ENCODE measurements at places on chromosomes 7 and 10.

- no peak for DNase-seq
Observed at GRCh38 chr7:148540041-148540738, 50.4 kb upstream of the C7orf33 start.

DNA sequence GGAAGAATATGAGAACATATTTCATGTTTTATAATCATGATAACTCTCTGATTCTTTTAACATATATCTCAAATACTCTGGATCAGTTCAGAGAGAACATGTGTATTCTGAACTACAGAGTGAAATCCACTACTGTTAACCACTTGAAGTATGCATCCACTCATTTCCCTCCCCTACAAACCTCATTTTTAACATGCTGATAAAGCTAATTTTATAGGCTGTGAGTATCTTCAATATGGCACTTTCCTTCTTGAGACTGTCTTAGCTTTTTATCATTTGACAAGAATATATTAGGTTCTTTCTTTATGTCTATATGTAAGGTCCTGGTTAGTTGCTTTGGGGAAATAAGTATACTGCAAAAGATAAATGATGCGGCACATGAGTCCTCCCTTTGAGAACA is 154.8 kb downstream of the MLLT10 start:
- no peak for DNase-seq

DNA sequence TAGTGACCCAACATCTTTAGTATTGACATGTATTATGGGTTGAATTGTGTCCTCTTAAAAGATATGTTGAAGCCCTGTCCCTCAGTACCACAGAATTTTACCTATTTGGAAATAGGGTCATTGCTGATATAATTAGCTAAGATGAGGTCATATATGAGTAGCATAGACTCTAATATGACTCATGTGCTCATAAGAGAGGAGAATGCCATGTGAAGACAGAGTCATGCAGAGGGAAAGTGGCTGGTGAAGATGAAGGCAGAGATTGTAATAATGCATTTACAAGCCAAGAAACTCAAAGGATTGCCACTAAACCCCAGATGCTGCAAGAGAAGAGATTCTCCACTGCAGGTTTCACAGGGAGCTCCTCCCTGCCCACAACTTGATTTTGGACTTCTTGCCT is 496.4 kb downstream of the KIF20B start:
- no peak for DNase-seq

GRCh38 chr7:140348161-140348849 is 50.0 kb downstream of the SLC37A3 start:
- DNase-seq: no peak

DNA sequence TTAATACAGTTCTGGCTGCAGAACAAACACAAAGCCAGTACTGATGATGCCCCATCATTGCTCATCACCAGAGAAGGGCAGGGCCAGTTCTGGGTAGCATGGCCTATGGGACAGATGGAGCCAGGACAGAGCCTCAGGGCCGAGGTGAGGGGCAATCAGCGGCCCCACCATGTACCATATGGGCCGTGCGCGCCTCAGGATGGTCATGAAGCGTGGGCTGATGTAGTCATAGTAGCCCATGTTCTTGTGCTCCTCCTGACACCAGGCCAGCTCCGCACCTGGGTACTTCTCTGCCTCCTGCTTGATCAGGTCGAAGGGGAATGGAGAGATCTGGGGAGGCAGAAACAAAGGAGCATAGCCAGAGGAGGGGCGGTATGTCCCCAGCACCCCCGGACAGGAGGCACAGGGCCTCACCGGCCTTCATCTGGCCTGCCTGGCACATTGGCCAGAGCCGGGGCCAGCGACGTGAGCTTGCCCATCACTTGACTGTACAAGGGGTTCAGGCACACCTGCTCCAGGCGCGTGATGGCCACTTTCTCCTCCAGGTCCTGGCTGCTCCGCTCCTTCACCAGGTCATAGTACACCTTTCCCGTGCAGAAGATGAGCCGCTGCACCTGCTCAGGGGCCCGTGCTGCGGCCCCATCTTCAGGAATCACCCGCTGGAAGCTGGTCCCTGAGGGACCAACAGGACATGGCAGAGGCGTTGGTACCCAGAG is 26.1 kb downstream of the OGDHL start:
- DNase-seq: no peak

DNA sequence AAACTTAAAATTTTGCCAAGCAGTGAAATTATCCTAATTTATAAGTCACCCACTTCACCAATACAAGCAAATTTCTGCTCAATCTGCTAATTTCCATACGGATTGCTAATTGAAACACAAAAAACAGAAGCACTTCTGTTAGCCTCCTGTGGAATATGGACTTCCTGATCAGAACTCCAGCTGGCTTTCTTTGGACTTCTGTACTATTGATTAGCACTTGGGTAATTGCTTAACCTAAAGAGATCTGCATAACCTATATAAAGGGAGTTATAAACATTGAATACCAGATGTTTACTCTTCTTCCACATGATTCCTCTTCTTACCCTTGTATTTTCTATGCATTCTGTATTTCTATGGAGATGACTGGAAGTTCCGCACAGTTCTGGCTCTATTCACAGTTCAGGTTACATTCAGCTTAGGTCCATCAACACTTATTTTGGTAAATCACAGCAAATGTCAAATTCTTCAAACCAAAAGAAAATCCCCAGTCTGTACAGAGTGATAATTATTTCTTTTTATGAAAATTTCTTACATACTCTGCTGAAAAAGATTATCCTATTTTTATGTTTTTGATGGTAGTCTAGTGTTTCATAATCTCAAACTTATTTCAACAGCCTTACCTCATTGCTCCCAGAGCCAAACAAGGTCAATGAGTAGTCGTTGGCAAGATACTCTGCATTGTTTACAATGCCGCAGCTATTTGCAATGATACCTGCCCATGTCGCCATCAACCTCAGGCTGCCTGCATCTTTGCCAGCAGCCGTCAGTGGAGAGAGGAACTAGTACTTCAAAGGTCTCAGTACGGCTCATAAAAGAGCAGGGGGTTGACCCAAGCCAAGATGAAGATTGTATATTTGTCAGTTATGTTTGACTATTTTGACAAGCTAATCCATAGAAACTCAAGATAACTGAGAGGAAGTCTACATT is 225.6 kb downstream of the AHR start:
- DNase-seq: no peak

GRCh38 chr10:102508506-102508905 is 4.7 kb downstream of the SUFU start:
- DNase-seq: no peak

- no peak for DNase-seq
Observed at GRCh38 chr10:123607386-123607785, 58.8 kb upstream of the GPR26 start.

GRCh38 chr7:141074162-141074991 is 513 bp downstream of the TMEM178B start:
- DNase-seq: peak; percentile 2

- DNase-seq: no peak
Observed at GRCh38 chr7:139526578-139527544, 3.4 kb downstream of the CLEC2L start.

- DNase-seq: peak; percentile 34
Observed at GRCh38 chr10:97553575-97554031, 19.0 kb upstream of the ANKRD2 start.

GRCh38 chr7:110204527-110204926 is 886.4 kb upstream of the LRRN3 start:
- no peak for DNase-seq

- no peak for DNase-seq
Observed at GRCh38 chr10:6610647-6611046, 30.6 kb upstream of the PRKCQ start.

DNA sequence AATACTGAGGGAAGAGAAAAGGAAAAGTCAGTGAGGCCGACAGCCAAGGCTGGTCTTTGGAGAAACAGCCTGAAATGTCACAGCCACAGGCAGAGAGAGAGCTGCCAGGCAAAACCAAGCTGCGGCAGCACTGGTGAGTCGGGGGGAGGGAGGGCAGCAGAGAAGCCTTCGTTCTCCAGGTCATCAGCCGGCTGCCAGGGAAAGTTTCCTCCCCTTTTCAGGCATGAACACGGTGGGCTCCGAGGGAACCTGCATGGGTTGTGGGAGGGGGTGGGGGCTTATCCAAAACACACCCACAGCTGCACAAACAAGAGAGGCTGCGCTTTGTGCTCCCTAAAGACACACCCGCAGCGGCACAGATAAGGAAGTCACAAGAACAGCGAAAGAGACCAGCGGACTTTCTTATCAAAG is 62.3 kb upstream of the NKX6-2 start:
- no peak for DNase-seq

DNA sequence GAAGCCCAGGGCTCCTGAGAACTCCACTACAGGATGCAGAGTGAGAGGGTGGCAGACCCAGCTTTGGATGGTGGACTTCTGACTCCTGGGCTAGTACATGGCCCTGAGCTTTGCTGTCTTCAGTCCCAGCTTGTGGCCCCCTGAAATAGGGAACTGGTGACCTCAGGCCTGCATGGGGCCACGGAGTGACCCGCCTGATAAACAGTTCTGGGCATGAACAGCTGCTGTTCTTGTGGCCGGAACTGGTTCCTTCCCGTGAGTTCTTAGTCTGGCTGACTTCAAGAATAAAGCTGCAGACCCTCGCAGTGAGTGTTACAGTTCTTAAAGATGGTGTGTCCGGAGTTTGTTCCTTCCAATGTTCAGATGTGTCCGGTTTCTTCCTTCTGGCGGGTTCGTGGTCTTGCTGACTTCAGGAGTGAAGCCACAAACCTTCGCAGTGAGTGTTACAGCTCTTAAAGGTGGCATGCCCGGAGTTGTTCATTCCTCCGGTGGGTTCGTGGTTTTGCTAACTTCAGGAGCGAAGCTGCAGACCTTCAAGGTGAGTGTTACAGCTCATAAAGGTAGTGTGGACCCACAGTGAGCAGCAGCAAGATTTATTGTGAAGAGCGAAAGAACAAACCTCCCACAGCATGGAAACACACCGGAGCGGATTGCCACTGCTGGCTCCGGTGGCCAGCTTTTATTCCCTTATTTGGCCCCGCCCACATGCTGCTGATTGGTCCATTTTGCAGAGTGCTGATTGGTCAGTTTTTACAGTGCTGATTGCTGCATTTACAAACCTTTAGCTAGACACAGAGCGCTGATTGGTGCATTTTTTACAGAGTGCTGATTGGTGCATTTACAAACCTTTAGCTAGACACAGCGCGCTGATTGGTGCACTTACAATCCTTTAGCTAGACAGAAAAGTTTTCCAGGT is 268.0 kb downstream of the ZEB1 start:
- DNase-seq: no peak

GRCh38 chr10:8776926-8777622 is 722.6 kb downstream of the GATA3 start:
- no peak for DNase-seq

DNA sequence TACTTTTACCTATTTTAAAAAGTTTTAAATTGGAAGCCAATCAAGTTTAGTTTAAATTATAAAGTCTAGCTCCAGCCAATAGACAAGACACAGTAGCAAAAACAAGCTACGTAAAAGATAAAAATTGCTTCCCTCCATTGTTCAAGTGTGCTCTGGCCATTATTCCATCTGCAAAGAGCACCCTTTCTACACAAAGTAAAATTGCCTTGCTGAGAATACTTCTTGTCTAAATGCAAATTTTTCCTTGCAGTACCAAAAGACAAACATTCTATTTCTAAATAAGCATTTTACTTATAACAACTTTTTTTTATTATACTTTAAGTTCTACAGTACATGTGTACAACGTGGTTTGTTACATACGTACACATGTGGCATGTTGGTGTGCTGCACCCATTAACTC is 75.9 kb upstream of the ZNF746 start:
- no peak for DNase-seq

DNA sequence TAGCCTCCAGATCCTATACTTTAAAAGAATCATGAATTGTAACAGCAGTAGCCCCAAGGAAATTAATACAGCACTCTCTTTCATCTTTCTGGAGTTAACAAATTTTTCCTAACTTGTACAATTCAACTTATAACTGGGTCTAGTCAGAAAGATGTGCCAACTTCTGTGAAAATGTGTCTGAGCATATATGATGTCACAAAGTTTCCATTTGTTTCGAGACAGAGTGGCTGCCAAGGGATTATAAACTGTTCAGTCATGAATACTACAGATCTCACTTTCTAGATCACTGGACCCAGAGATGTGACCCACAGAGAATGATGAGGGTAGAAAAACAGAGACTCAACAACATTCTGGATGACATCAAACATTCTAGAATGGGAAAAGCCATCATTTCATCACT is 249.2 kb upstream of the PHF14 start:
- DNase-seq: no peak

GRCh38 chr10:50846753-50847152 is 38.7 kb downstream of the A1CF start:
- no peak for DNase-seq

DNA sequence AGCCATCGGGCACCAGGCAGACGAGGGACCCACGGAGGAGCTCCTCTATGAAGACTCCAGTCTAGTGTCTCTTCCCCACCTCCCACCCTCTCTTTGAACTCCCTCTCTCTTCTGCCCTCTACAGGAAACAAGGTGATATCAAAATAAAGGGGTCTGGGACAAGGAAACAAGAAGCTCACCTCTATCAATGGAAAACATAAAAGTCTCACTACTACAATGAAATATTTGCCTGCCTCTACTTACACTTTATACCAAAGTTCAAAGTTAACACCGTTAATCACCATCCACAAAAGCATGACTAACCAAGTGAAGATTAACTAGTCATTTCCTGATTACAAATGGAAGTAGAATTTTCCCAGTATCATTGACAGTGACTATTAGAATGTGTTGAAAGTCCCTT is 82.2 kb downstream of the PARD3 start:
- DNase-seq: no peak

DNA sequence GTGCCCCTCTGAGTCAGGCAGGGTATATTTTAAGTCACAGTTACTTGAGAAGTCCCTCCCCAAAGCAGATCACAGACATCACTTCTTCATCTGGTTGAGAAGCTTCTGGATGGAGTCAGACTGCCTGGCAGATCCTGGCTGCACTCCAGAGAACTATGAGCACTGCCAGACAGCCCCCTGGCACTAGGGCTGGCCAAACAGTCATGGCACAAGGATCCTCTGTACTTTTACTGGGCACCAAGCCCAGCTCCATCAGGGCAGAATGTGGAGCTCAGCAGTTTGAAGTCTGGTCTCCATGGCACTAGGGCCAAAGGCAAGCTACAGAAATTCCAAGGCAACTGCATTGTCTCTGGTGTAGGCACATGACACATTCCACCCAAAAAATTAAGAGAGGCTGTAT is 162.1 kb downstream of the NRG3 start:
- DNase-seq: no peak

- no peak for DNase-seq
Observed at GRCh38 chr7:15306296-15306695, 255.5 kb downstream of the AGMO start.

- DNase-seq: no peak
Observed at GRCh38 chr7:102951839-102952238, 39.0 kb downstream of the LRRC17 start.

GRCh38 chr10:2949948-2950354 is 117.4 kb upstream of the PFKP start:
- no peak for DNase-seq

GRCh38 chr7:128869138-128869943 is 6.7 kb downstream of the ATP6V1F start:
- DNase-seq: peak; percentile 38

- no peak for DNase-seq
Observed at GRCh38 chr10:13904064-13904463, 317.3 kb downstream of the PRPF18 start.

GRCh38 chr7:20514364-20514763 is 101.1 kb upstream of the ABCB5 start:
- DNase-seq: no peak

Data from activated effector memory CD4-positive, alpha-beta T cell treated with Interleukin-2 at 50 U/mL for 16 hours (primary cell).